NT2/D1 (cell line): ENCODE measurements at places on chromosomes 2 and 18.

GRCh38 chr18:26255695-26256622 is 29.7 kb downstream of the TAF4B start:
- DNase-seq, result no peak

DNA sequence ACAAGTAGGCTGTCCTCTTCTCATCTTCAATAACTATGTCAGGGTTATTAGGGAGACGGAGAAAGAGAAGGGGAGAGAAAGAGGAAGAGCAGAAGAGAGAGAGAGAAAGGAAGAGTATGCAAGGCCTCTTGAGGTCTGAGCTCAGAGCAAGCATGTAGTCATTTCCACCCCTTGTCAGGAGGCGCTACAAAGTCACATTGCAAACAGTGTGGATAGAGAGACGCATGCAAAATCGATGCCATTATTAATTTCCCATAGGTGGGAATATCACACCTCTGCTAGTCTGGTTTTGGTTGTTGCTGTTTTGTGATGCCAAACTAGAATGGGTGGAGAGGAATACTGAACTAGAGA is 24.2 kb upstream of the SERPINE2 start:
- DNase-seq, result no peak

- DNase-seq, result no peak
Observed at GRCh38 chr18:58850786-58851469, 13.7 kb upstream of the ZNF532 start.

DNA sequence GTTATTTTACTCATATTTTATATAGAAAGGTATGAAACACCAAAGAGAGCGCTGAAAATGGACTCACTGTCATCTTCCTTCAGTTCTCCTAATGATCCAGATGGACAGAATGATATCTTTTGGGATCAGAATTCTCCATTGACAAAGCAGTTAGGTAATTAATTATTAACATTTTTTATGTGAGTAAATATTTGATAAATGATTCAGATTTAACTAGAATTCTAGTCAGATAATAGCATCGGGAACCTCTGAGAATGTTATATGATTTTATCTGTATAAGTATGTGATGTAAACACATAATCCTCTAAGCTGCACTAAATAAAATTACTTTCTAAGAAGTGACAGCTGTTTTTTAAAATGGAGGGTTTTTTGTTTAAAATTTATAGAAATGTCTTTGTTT is 2.0 kb downstream of the ETAA1 start:
- no peak for DNase-seq

DNA sequence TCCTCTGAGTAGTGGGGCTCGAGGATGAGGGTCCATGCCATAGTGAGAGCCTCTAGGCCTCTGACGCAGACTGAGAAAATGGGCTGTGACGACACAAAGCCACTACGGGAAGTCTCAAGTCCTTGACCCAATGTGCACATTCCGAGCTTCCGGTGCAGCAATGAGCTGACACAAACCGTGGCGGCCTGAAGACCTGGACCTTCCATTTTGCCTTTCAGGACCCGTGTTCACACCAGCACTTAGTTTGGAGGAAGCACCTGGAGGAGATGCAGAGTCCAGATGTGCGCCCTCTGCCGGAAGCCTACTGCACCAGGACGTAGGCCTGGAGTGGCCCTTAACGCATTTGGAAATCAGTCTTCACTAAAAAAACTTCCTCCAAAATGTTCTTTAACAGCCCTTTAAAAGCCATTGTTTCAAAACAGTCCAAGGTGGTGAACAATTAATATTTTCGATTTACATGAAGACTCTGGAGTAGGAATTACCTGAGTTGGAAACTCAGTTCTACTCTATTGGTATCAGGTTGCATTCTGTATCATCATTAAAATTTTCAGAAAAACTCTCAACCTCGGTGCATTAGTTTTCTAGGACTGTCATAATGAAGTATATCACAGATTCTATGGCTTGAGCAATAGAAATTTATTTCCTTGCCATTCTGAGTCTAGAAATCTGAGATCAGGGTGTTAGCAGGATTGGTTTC is 33.9 kb downstream of the BMP10 start:
- DNase-seq, result peak; percentile 57

- DNase-seq, result no peak
Observed at GRCh38 chr2:176677746-176678265, 408.6 kb downstream of the MTX2 start.
